ENCODE measurements at places on chromosomes 12 and 14.

DNA sequence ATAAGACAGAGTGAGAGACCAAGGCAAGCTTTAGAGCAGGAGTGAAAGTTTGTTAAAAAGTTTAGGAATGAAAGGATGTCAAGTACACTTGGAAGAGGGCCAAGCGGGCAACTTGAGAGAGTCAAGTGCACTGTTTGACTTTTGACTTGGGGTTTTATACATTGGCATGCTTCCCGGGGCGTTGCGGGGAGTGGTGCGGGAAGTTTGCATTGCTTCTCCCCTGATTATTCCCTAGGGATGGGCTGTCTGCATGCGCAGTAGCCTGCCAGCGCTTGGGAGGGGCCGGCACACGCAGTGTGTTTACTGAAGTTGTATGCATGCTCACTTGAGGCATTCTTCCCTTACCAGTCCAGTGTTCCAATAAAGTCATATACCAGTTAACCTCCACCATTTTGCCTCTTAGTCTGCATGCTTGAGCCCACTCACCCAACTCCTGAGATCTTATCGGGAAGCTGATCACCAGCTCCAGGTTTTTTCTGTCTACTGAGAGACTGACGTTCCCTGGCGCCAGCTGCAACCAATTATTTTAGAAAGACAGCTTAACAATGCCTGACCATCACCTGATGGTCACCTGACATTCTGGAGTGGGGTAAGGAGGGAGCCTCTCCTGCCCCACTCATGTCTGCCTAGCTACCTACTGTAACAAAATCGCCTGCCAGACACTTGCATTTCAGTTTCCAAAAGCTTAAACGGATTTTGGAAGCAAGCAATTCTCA, 53.2 kb downstream of the DACT1 start:
- no peak for DNase-seq

DNA sequence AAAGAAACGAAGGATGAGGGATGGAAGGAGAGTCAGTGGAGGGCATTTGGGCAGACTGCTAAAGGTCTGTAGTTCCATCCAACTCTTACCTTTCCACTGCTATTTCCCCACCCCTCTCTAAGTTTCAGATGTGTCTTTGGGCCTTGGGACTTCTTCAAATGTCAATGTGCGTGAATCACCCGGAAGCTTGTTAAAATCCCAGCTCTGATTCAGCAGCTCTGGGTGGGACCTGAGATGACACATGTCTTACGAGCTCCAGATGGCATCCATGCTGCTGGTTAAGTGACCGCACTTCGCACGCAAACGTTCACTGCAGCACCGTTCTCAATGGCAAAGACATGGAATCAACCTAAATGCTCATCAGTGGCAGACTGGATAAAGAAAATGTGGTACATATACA, 309.9 kb downstream of the VRK1 start:
- no peak for DNase-seq

GRCh38 chr14:91946622-91947474, 646 bp downstream of the FBLN5 start:
- DNase-seq = no peak

GRCh38 chr14:64861916-64862315, 17.8 kb downstream of the SPTB start:
- DNase-seq = no peak

DNA sequence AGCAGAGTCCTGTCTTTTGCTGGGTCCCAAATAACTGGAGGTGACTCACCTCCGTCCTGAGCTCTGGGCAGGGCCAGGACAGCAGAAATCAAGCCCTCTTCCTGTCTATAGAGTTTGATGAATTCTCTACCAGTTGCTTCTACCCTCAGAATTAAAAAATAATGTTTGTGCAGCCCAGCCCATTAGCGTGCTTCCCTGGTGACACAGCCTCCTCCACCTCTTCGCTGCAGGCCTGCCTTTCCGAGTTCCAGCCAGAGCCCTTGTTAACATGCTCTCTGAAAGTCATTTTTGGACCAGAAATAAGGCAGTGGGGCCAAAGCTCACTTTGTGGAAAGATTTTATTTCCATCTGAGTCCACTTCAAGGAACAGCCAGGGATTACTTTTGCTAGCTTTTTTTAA, 94.0 kb downstream of the TBX5 start:
- DNase-seq = no peak

GRCh38 chr14:53491256-53491883, 338.2 kb upstream of the DDHD1 start:
- DNase-seq = no peak

GRCh38 chr12:49334226-49334625, 2.8 kb downstream of the C1QL4 start:
- no peak for DNase-seq

DNA sequence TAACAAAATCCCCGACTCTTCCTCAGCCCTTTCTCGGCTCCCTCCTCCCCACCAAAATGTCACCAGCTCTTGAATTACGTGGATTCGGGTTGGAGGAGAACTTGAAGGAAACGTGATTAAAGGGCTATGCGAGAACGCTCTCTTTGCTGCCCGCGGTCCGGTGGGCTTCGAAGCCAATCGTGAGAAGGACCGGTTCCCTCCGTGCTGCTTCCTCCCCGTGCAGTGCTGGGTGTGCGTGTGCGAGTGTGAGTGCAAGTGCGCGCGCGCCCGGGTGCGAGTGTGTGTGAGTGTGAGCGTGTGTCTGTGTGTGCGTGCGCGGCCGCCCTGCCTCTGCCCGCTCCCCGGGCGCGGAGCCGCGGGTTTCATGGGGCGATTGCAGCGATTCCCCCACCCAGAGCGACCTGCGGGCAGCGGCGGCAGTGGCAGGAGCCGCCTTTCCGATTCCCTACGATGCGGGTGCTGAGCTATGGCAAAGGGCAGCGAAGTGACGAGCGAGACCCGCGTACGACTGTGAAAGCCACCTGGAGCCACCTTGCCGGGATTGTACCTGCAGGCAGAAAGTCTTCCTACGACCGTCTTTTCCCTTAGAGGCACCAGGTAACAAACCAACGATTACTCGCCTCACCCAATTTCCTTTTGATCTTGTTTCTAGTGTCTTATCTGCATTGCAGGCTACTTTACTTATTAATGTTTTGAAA, 1.4 kb downstream of the LRFN5 start:
- no peak for DNase-seq
